Left lung (tissue), 14 donors: ENCODE measurements at places on chromosomes 5 and 9. TPM values are rescaled to one million over a fixed set of nuclear protein-coding genes. Genes with fewer than 3 reads are reported as not detected.
A peak's percentile ranks its signal among the peaks of the same experiment; 100 is the strongest.

DNA sequence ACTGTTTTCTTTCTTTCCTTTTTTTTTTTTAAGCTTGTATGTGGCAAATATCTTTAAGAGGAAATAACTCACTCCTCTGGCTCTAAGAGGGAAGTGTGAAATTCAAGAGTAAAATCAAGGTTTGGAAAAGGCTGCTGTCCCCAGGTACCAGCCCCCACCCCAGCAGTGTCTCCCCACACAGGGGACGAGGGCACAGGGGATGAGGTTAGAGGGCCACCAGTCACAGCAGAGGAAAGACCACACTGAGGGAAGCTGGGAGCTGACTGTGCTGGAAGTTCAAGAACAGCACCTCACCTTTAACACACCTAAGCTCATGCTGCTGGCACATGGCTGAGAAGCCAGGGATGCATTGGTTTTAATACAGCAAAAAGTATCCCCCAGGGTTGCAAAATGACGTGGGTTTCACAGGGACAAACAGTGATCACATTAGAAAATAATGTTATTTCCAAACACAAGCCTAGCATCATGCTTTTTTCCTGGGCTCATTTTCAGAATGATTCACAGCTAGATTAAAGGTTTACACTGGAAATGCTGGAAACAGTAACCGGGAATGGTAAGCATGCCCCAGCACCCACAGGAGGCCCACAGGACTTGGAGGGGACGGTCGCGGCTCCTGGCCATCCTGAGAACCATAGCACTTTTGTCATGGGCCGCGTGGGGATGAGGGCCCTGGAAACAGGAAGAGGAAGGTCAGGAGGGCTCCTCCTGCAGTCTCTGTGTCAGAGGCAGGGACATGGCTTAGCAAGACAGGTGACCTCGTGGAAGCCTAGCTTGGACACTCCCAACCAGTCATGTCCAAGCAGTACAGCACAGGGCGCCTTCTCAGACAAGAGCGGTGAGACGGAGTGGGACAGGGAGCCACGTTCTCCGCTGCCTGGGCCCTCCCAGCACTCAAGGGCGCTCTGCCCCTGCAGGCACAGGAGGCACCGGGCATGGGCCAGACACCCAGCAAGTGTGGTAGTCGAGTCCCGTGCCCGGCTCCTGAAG lies 6.9 kb downstream of the LPCAT1 start:
- peaks cover 60% of the 10 kb centered on the region for H3K4me1 ChIP-seq
- H3K27ac ChIP-seq = peak overlapping the region; percentile 74
- no peak for DNase-seq

DNA sequence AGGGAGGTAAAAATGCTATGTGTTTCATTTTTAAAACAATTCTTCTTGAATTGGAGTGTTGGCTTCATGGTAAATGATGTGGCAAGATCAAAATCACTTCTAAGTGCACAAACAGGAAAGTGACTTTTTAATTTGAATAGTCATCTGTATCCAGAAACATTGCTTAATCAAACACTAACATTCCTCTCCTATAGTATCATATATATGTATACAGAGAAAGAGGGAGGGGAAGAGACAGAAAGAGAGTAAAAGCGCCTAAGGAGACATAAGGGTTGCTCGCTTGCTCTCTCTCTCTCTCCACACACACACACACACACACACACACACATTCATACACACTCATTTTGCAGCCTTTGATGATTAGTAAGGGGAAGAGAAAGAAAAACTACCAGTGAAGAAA lies 95.4 kb upstream of the PRDM9 start:
- no peaks in the 10 kb centered on the region for H3K36me3 ChIP-seq
- H3K4me1 ChIP-seq = no peaks in the 10 kb centered on the region
- H3K4me3 ChIP-seq = no peak overlapping the region
- no peaks in the 10 kb centered on the region for H3K27me3 ChIP-seq
- no peak overlapping the region for H3K27ac ChIP-seq
- no peak for DNase-seq

DNA sequence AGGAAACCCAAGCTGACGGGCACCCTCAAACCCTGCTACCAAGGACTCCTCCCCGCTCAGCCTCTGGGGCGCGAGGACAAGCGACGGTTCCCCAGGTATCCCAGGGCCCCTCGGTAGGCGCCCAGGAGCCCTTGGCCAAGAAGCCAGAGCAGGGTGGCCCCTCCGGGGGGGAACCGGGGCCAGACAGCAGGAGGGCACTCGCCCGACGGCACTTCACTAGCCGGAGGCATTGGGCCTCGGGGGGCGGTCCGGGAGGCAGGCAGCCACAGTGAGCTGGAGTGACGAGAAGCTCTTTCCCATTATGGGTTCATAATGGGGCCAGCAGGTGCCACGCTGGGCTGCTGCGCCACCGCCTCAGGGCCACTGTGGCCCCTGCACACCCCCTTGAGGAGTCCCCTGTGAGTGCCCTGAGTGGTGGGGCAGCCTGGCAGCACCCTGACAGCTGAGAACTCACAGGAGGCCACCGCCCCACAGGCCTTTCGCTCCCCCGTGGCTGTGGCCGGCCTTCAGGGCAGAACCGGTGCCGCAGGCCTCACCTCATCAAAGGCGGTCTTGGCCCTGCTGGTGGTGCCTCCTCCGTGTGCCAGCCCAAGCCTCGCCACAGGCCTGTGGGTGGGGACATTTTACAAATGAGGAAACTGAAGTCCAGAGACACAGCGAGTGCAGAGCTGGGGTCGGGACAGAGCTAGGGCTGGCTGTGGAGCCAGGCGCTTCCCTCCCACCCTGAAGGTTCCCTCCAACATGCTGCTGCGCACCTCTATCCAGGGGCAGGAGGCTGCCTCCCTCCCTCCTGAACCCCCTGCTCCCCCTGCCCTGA lies 68.7 kb downstream of the PSMB7 start:
- no peaks in the 10 kb centered on the region for H3K27me3 ChIP-seq
- no peak overlapping the region for H3K4me3 ChIP-seq
- H3K4me1 ChIP-seq = peaks cover 3% of the 10 kb centered on the region
- DNase-seq = peak; percentile 74
- H3K27ac ChIP-seq = no peak overlapping the region

DNA sequence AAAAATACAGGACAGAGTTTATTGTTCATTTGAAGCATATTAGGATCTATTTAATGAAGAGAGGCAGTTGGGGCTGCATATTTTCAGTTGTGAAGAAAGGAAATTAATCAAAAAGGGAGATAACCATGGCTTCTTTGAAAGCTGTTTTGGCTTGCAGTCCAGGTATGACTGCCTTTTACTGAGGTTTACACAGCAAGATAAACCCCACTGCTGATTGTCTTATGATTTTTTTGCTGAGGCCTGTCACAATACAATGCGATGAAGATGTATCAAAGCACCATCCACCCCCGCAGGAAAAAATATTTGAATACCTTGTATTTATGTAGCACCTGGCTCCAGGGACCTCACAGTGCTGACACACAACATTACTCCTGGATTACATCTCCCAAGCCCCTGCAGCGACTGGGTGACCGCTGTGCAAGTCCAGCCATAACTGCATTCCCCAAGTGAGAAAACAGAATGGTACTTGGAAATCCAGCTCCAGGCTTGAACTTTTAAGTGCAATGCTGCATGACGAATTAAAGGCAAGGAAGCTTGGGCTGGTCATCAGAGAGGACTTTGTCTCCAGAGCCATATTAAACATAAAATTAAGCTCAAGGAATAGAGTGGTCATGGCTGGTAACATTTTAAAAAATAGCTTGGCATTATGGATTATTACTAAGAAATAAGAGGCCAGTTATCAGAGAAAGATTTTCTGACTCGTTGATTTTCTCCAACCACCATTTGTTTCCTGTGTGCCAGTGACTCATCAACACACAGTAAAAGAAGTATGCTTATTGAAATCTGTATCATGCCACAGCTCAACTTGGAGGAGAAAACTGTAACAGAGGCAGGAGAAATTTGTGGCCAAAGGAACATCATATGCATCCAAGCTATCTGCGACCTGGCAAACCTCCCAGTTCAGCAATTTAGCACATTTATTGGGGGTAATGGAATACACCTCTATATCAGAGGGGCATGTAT lies 374.2 kb downstream of the MAN2A1 start:
- H3K4me3 ChIP-seq = no peak overlapping the region
- H3K4me1 ChIP-seq = no peaks in the 10 kb centered on the region
- no peak overlapping the region for H3K27ac ChIP-seq
- H3K27me3 ChIP-seq = no peaks in the 10 kb centered on the region
- H3K36me3 ChIP-seq = no peaks in the 10 kb centered on the region
- peak; percentile 23 for DNase-seq

DNA sequence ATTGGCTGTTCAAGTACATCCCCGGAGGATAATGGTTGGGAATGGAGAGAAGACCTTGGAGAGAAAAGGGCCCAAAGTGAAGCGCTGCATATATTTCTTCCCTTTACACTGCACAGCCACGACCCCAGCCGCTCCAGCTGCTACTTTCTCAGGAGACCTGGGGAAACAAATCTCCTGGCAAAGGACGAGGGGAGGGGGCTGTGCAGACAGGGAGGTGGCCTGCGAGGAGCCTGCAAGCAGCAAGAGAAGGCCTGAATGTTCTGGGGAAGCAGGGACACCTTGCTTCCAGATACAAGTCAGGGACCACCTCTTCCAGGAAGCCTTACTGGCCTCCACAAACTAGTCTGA lies 739 bp upstream of the PDLIM4 start:
- no peak overlapping the region for H3K4me3 ChIP-seq
- H3K27me3 ChIP-seq = no peaks in the 10 kb centered on the region
- no peak for DNase-seq
- no peaks in the 10 kb centered on the region for H3K36me3 ChIP-seq

DNA sequence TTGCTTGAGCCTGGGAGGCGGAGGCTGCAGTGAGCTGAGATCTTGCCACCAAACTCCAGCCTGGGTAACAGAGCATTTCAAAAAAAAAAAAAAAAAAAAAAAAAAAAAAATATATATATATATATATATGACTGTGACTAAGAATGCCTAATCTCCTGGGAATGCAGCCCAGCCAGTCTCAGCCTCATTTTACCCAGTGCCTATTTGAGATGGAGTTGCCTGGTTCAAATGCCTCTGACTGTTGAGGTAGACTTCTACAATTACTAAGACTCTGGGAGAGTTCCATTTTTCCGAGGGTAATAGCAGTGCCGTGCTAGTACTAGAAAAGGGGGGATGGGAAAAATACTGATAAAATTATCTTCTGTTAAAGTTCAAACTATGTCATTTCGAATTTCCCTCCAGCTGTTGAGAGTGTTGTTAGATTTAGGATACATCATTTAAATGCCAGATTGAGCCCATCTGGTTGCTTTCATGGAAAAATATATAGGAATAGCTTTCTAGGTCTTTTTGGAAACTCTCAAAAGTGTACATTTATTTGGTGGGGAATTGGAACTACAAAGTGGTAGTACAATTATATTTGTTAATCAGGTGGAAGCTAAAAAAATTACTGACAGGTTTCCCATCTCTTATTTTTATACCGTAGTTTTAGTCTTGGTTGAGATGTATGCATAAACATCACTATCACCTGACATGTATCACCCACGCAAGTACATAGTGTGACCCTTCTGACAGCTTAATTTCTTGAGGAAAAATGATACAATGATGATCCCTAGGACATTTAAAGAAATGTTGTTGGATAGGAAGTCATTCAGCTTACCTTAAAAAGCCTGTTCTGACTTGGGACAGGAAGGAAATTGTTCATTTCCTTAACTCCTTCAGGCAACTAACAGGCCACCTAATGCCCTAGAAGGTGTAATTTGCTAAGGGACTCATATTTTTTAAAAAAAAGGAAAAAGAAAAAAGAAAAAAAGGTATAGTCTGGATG lies 214.9 kb downstream of the ADAMTSL1 start:
- H3K27ac ChIP-seq = no peak overlapping the region
- DNase-seq = no peak
- no peaks in the 10 kb centered on the region for H3K36me3 ChIP-seq
- no peak overlapping the region for H3K4me3 ChIP-seq

GRCh38 chr5:72228960-72229359 lies 91.1 kb downstream of the MRPS27 start:
- peaks cover 13% of the 10 kb centered on the region for H3K4me1 ChIP-seq
- no peak for DNase-seq
- H3K27ac ChIP-seq = no peak overlapping the region
- no peak overlapping the region for H3K4me3 ChIP-seq

GRCh38 chr5:95895251-95895650 lies 66.4 kb downstream of the ELL2 start:
- no peak overlapping the region for H3K4me3 ChIP-seq
- H3K4me1 ChIP-seq = no peaks in the 10 kb centered on the region
- no peaks in the 10 kb centered on the region for H3K27me3 ChIP-seq
- H3K27ac ChIP-seq = no peak overlapping the region
- H3K36me3 ChIP-seq = peaks cover 94% of the 10 kb centered on the region
- no peak for DNase-seq

Gene FAM221B
- polyA plus RNA-seq = 0.35 TPM

Gene RASGRF2
- polyA plus RNA-seq = 1.7 TPM

Gene LRRC26
- polyA plus RNA-seq = 0.63 TPM
